Activated CD4-positive, alpha-beta T cell treated with anti-CD3 and anti-CD28 coated beads for 48 hours (primary cell): ENCODE measurements at places on chromosomes 6 and 20.

GRCh38 chr6:141874930-141875602, 257.7 kb upstream of the GJE1 start:
- DNase-seq = no peak

DNA sequence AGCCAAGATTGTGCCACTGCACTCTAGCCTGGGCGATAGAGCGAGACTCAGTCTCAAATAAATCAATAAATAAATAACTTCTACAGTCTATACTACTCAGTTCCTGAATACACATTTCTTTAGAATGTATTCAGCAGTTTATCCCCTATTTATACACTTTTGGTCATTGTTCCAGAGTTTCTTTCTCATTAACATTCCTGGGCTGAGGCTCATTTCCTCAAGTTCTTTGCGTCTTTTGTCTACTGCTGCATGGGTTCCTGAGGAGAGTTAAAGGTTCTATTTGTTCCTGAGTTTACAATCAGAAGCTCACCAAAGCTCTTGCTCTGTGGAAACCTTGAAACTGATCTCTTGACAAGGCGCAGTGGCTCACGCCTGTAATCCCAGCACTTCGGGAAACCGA, 37.7 kb upstream of the SASH1 start:
- no peak for DNase-seq

GRCh38 chr6:74762841-74763240, 443.0 kb downstream of the COL12A1 start:
- DNase-seq = no peak

- DNase-seq = no peak
Measured at GRCh38 chr20:5486377-5487054, 169.8 kb upstream of the PROKR2 start.

DNA sequence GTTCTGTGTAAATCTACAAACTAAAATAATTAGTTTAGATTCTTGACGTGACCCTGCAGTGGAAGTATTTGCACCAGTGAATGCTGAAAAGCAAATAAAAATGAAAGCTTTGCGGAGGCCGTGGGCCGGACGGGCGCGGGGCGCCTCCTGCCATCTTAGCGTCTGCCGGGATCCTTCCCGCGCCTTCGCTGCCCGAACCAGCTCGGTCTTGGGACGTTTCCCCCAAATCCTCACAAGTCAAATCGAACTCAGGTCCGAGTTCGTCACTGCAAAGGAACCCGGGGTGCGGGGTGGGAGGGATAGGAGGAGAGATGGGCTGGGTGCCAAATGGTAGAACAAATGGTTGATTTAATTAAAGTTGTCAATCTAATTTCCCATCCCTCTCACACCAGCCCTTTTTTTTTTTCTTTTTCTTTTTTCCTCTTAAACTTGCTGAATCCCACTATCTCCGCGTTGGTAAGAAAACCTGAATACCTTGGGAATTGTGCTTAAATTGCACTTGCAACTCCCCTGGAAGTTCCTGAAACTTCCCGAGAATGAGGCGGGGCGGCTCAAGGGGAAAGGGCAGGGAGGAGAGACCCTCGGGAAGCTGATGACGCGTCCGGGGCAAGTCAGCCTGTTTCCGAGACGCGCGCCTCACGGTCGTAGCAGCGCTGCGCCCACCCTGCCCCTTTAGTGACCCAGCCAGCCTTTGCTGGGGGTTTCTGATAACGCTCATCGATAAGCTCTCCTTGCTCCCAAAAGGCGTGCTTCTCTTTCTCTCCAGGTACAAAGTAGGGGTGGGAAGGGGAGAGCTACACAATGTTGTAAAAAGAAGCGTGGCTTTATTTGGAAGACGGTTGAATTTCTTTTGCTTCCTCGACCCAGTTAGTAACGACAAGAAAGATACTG, 1.8 kb downstream of the GJA1 start:
- DNase-seq = peak; percentile 27

DNA sequence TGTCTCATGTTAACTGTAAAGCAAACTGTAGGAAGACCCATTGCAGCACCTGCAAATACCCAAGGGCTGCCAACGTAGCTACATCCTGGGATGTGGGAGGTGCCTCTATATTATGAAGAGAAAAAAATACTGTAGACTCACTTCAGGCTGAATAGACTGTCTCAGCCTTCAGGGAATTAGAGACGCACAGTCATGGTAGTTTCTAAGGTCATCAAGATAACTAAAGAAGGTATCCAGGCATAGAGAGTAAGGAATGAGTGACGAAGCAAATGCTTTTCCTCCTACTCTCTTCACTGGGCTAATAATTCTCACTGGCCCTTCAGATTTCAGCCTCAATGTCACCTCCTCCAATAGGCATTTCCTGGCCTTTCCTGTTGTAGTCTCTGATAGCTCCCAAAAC, 121.6 kb upstream of the ECI2 start:
- DNase-seq = no peak

DNA sequence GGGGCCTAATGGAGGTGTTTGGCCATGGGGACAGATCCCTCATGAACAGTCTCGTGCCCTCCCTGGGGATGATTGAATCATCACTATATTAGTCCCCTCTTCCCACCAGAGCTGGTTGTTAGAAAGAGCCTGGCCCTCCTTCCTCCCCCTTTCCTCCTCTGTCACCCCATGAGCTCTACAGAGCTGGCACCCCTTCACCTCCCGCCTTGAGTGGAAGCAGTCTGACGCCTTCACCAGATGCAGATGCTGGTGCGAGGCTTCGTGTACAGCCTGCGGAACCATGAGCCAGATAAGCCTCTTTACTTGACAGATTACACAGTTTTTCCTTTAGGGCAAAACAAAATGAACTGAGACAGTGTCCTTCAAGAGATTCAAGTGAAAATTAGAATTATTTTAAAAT, 74.4 kb upstream of the RIPOR2 start:
- DNase-seq = no peak

DNA sequence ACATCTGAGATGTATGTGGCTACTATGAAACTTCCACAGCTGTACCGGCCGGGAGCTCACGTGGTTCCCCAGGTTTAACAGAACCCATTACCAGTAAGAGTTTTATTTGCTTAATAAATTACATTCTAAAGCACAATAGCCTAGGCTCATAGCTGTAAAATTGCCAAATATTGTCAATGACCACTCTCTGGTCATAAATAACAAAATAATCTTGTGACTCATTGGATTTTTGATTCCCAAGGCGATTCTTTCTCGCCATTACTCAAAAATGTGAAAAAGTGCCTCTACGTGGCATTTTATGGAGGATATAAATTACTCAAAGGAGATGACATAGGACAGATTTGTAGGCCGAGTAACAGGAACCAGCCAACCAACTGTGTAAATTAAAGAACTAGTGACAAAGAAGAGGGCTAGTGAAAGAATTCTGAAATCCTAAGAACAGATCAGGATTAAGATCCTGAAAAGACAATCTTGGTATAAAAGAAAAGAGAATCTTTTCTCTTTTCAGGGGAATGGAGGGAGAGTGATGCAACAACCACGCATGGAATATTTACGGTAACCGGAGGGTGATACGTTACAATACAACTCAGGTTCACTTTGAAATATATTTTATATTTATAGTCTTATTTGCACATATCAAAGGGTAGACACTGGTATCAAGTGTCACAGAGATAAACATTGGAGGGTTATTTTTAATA, 199.7 kb downstream of the FOXC1 start:
- DNase-seq = no peak

- no peak for DNase-seq
Measured at GRCh38 chr6:67757465-67758033, 877.5 kb upstream of the ADGRB3 start.

GRCh38 chr20:4702562-4703280, 19.0 kb upstream of the PRND start:
- no peak for DNase-seq

DNA sequence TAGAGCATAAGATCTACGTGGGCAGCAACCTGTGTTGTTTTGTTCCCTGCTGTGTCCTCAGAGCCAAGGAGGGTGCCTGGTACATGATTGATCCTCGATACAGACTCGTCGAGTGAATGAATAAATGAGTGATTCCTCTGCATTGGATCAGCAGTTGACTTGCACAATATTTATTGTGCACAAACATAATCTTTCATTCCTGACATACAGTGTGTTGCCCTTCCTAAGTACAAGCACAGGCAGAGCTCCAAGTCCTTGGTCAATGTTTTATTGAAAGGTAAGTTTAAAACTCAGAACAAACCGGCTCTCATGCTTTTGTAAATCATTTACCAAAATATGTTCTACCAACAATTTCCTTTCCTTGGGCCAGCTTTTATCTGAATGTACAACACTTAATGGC, 57.4 kb downstream of the STMND1 start:
- DNase-seq = no peak

DNA sequence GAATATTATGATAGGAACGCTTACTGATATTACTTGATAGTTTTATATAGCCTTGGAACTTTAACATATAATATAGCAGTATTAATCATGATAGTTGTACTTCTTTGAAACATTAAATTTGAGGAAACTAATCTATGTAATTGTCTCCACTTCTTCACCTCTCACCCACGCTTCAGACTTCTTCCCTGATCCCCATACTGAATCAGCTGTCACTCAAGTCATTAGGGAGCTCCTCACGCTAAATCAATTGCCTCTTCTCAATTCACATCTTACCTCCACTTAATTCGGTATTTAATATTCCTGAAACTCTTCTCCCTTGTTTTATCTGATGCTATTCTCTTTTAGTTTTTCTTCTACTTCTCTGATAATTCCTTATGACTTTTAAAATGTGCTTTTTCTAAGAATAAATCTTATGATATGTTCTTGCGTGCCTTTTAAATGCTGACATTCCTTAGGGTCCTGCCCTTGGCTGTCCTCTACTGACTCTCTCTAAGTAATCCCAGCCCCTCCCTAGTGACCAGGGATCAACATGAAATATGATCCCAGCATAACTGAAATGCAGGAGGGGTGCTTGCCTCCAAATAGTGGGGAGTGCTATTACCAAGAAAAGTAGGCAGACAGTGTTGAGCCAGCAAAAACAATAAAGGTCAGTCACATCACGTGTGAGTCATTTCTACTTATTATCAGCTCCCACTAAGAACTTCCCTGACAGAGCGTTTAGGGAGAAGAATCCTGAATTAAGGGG, 9.9 kb downstream of the ANKRD66 start:
- no peak for DNase-seq

DNA sequence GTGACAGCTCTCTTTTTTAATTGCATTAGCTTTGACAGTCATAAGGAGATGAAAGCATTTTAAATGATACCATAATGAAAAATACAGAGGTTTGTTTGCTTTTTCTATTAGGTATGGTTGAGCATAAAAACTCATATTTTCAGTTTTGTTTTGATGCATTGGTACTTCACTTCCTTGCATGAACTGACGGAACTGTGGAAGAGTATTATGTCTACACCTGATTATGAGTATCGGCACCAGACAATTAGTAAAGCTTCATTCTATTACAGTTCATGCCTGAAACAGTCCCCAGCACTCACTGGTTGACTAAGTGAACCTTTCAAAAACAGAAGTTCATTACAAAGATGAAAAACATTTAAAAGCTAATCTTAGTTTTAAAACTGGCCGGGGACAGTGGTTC, 593.0 kb downstream of the GRIK2 start:
- no peak for DNase-seq

DNA sequence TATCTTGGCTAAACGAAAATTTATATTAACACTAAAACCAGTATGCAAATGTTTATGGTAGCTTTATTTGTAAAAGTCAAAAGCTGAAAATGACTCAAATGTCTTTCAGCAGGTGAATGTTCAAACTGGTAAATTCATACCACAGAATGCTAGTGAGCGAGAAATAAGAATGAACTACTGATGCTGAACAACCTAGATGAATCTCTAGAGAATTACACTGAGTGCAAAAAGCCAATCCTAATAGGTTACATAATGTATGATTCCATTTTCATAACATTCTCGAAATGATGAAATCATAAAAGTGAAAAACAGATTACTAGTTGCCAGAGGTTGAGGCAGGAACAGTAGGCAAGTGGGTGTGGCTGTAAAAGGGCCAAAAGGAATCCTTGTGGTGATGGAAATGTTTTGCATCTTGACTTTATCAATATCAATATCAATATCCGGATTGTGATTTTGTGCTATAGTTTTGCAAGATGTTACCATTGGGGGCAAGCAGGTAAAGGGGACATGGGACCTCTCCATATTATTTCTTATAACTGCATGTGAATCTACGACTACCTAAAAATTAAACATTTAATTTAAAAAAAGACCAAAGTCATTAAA, 26.1 kb downstream of the ZNF311 start:
- DNase-seq = no peak

DNA sequence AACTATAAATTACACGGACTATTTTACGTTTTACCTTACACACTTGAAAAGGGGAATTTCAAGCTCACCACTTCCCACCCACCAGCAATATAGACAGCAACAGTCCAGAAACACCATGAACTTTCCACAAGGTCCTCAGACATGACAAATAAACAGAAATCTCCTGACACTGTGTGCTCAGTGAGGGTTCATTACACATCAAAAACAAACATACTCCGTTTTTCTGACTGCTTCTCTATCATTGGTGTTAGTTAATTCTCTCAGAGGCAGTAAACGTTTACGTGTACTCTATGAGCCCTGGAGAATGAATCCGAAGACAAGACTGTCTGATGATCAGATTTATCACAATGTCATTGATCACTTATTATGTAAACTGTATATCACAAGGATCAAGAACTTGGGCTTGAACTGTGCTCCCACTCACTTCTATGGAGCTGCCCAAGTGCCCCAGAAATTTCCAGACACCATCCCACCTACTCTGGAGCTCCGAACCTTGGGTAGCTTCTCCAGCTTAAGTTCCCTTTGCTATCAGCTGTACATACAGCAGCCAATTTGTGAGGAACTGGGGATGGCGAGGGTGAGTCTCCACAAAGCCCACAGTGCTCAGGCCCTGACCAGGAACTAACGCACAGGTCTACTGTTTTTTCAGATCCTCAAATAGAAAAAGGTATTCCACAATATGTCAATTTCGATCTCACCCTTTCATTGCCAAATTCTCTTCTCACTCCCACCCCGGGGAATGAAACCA, 86.0 kb downstream of the ALDH8A1 start:
- no peak for DNase-seq

DNA sequence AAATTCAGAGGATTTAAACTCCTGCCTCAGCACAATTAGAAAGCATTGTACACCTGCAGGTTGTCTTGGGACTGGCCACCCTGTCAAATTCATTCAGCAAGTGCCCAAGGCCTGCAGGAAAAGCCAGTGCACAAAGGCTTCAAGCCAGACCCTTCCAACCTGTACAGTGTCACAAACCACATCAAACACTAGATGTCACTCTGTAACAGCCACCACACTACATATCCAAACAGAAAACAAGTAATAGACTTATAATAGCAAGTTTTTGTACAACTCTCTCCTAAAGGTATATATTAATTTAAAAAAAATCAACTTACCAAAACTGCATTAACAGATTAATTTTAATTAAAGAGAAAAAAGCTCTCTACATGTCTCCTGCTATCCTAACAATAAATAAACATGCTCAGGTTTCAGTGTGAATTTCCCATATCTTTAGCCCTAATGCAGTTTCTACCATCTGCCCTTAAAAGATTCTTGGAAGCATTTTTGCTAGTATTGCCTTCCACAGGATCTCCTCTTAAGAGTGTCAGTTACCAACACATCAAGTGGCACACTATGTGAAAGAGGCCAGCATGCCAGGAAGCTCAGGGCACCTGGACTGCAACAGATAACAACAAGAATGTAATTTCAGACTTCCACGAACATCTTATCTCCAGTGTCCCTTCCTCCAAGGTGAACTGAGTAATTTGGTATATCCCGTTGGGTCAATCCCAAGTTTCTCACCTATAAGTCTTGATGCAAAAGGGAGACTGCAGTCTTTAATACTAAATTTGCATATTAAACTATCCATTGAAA, 47.5 kb downstream of the RALGAPA2 start:
- no peak for DNase-seq

GRCh38 chr6:42341771-42342553, 109.8 kb downstream of the TRERF1 start:
- DNase-seq = no peak

- DNase-seq = peak; percentile 63
Measured at GRCh38 chr6:24936641-24937317, 1.0 kb upstream of the RIPOR2 start.
